ENCODE measurements at places on chromosomes 7 and 10. TPM values are rescaled to one million over a fixed set of nuclear protein-coding genes. Genes with fewer than 3 reads are reported as not detected.

Gene SUGCT
- total RNA-seq = 1.8 TPM

Gene PRKG1
- total RNA-seq = not detected

Gene TMEM176B
- not detected for total RNA-seq

Gene RNLS
- total RNA-seq = 8.0 TPM

Gene CLDN3
- total RNA-seq = 2.9 TPM

Gene OPN1SW
- total RNA-seq = not detected

Gene LZTS2
- total RNA-seq = 33.2 TPM

Gene OGDH
- total RNA-seq = 28.4 TPM

Gene CTNNA3
- not detected for total RNA-seq

Gene CHRM2
- total RNA-seq = not detected

Gene TMEM270
- total RNA-seq = not detected

Gene NUB1
- 37.8 TPM for total RNA-seq

Gene GIMAP1
- not detected for total RNA-seq

Gene CCL24
- total RNA-seq = not detected

Gene EBLN1
- total RNA-seq = not detected

Gene NKX6-2
- 0.28 TPM for total RNA-seq

Gene MLXIPL
- 0.90 TPM for total RNA-seq

Gene HTR5A
- total RNA-seq = not detected

Gene EPHB6
- total RNA-seq = 0.53 TPM

Gene GRB10
- total RNA-seq = 72.2 TPM

Gene DRGX
- not detected for total RNA-seq

Gene TSPAN33
- total RNA-seq = 6.4 TPM

Gene ZNF503
- 13.9 TPM for total RNA-seq

Gene TRIP6
- 57.6 TPM for total RNA-seq

Gene ERVW-1
- not detected for total RNA-seq

Gene RPEL1
- not detected for total RNA-seq

Gene ACSL5
- total RNA-seq = 0.32 TPM

Gene MSMB
- total RNA-seq = not detected

Gene MAT1A
- not detected for total RNA-seq

Gene MMD2
- not detected for total RNA-seq

Gene CABCOCO1
- 0.40 TPM for total RNA-seq

Gene GTPBP10
- total RNA-seq = 26.9 TPM

Gene EIF5AL1
- total RNA-seq = 3.1 TPM

Gene CAV1
- 466 TPM for total RNA-seq

Gene COMTD1
- total RNA-seq = 55.6 TPM

Gene NRCAM
- 98.3 TPM for total RNA-seq
